WTC11 (cell line): ENCODE measurements at places on chromosomes 16 and 17. TPM values are rescaled to one million over a fixed set of nuclear protein-coding genes. Genes with fewer than 3 reads are reported as not detected.

The EFCAB5 gene
- total RNA-seq: 0.32 to 0.59 TPM (median 0.55 TPM) in 3 replicates

DNA sequence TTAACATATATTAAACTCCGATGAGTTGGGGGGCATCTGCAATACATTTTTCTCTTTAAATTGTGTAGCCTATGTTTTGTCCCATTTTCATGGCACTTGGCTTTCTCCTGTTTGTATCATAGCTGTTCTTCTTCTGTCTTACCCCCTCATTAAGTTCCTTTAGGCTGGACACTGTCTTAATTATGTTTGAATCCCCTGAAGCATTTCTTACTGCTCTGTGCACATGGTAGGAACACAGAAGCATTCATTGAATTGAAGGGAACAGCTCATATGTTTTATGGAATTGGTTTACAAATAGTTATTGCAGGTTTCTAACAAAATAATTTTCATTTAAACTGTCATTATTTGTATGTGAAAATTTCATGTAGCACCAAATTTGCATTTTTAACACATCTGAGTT, 176.8 kb downstream of the TANC2 start:
- DNase-seq: no peak

GRCh38 chr17:44919411-44919810, 4.1 kb upstream of the GFAP start:
- peak; percentile 1 for DNase-seq

GRCh38 chr17:35660902-35661301, 70.5 kb upstream of the RASL10B start:
- no peak for DNase-seq

- DNase-seq: no peak
These were observed 19.2 kb upstream of the TMEM101 start for GRCh38 chr17:44033861-44034408.

GRCh38 chr17:43030137-43030767, 5.2 kb downstream of the RND2 start:
- DNase-seq: no peak

DNA sequence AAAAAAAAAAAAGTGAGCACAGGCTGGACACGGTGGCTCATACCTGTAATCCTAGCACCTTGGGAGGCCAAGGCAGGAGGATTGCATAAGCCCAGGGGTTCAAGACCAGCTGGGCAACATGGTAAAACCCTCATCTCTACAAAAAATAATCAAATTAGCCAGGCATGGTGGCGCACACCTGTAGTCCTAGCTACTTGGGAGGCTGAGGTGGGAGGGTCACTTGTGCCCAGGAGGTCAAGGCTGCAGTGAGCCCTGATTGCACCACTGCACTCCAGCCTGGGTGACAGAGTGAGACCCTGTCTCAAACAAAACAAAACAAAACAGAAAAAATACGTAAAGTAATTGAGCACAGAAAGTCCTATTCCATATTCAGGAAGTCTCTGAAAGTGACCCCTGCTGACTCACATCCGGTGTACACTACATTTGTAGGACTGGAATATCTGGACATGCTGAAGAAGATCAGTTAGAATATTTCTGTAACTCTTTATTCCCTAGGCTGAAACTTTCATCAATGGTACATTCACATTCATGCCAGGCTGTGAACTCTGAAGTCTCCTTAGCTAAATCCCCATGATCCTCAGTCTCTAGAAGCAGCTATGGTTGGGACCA, 66.0 kb upstream of the HAS3 start:
- DNase-seq: no peak

DNA sequence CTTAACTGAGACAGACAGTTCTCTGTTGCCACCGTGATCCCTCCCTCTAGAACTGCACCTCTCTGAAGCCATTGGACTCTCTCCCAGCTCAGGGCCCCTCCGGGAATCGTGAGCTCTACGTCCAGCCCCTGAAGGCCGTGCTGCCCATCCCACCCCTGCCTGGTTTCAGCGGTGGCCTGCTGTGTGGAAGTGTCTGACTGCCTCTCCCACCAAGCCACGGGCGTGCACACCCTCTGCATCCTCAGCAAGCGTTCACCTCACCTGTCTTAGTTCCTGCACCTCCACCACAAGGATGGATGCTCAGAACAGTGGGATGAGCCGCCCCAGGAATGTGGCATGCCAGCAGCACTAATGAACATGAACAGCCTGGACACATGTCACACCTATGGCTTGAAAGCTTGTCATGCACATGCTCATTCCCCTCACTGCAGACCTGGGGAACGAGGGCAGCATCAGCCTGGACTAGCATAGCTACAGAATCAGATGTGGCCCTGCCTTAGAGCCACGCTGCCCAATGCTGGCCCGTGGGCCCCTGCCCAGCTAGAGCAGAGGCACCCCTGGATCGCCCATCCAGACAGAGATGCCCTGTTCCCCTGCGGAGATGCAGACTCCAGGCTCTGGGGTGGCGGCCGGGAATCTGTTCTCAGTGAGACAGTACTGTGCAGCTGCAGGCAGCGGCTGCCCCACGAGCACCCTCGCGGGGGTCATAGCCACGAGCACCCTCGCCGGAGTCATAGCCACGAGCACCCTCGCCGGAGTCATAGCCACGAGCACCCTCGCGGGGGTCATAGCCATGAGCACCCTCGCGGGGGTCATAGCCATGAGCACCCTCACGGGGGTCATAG, 73.7 kb upstream of the CHMP6 start:
- DNase-seq: no peak

DNA sequence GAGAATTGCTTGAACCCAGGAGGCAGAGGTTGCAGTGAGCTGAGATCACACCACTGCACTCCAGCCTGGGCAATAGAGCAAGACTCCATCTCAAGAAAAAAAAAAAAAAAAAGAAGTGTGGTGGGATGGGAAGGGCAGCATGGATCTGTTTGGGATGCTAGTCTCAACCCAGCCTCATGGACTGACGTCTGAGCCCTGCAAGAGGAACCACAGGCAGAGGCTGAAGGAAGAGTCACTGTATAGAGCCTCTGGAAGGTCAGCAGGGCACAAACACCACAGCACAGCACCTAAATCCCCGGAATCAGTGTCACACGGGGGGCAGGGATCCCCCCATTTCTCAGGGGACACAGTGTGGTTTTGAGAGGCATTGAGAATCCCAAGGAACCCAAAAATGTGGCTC, 10.9 kb upstream of the CXCL16 start:
- DNase-seq: no peak
